ENCODE measurements at places on chromosomes 16 and 17.

GRCh38 chr16:81637336-81638235 is 141.5 kb upstream of the PLCG2 start:
- no peaks in the 10 kb centered on the region for H3K27me3 ChIP-seq
- DNase-seq, result no peak
- H3K4me3 ChIP-seq, result no peak overlapping the region
- H3K4me1 ChIP-seq, result no peaks in the 10 kb centered on the region
- H3K27ac ChIP-seq, result no peak overlapping the region

DNA sequence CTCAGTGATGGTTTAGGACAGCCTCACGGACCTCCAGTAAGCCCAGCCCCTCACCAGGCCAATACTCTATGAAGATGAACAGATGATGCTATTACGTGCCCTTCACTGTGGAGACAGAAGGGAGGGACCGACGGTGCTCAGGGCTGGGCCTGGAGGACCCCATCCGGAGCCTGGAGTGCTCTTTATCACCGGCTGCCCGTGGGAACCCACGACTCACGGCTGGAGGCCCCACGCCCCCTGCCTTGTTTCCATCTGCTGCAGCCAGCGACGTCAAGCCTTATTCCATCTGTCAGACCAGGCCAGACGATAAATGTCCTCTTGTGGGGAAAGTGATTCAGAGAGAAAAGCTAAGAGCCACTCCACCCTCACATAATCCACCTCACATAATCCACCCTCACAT is 4.0 kb upstream of the TIMM22 start:
- H3K27me3 ChIP-seq, result no peaks in the 10 kb centered on the region
- no peak for DNase-seq
- H3K27ac ChIP-seq, result no peak overlapping the region
- H3K4me3 ChIP-seq, result no peak overlapping the region

DNA sequence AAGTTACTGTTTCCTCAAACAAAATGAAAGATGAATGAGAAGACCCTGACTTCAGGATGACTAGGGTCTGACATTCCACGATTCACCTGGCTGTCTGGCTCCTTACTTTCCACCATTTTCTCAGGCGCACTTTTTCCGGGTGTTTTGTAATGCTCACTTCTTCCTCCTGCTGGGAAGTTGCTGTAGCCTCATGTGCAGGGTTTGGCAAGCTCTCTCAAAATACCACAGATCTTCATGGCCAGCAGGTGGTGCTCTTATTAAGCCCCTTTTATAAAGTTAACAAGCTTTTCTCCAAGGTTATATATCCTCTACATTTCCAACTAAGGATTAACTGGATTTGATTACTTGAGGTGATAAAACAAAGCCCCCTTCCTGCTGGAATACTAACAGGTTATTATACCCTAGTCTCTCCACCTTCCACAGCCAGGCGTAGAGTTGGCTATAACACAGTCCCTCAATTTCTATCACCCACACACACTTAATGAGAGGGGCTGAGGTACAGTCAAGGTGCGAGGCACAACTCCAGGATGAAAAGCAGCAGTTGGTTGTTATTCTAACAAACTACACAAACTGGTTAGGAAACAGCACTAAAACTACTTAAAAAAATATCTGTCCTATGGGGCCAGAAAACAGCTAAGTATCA is 45.4 kb downstream of the STH start:
- no peak overlapping the region for H3K4me3 ChIP-seq
- H3K27me3 ChIP-seq, result no peaks in the 10 kb centered on the region
- peaks cover 27% of the 10 kb centered on the region for H3K36me3 ChIP-seq
- H3K27ac ChIP-seq, result peak overlapping the region; percentile 23

GRCh38 chr16:21244518-21245215 is 11.2 kb downstream of the ANKS4B start:
- no peaks in the 10 kb centered on the region for H3K4me1 ChIP-seq
- no peak for DNase-seq
- no peak overlapping the region for H3K4me3 ChIP-seq

DNA sequence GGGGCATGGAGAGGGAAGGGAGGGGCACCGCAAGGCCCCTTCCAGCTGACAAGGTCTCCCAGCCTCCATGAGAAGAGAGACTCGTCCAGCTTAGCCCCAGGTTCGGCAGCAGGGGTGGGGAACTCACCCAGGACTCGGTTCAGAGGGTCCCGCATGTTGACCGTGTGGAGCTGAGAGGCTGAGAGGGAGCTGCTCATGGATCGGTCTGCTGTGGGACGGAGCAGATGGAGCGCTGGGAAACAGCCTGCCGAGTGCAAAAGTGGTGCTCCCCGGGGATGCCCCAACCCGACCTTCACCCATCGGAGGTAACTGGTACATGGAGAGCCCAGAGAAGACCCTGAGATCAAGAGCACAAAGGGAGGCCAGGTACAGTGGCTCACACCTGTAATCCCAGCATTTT is 4.9 kb downstream of the CSF3 start:
- peaks cover 34% of the 10 kb centered on the region for H3K4me1 ChIP-seq
- H3K27me3 ChIP-seq, result no peaks in the 10 kb centered on the region
- H3K4me3 ChIP-seq, result no peak overlapping the region
- H3K27ac ChIP-seq, result no peak overlapping the region
- peaks cover 19% of the 10 kb centered on the region for H3K36me3 ChIP-seq
- no peak for DNase-seq

GRCh38 chr17:8794636-8795035 is 4.5 kb downstream of the MFSD6L start:
- H3K36me3 ChIP-seq, result peaks cover 4% of the 10 kb centered on the region
- no peak overlapping the region for H3K4me3 ChIP-seq
- no peak overlapping the region for H3K27ac ChIP-seq
- no peak for DNase-seq
- H3K4me1 ChIP-seq, result peaks cover 9% of the 10 kb centered on the region

DNA sequence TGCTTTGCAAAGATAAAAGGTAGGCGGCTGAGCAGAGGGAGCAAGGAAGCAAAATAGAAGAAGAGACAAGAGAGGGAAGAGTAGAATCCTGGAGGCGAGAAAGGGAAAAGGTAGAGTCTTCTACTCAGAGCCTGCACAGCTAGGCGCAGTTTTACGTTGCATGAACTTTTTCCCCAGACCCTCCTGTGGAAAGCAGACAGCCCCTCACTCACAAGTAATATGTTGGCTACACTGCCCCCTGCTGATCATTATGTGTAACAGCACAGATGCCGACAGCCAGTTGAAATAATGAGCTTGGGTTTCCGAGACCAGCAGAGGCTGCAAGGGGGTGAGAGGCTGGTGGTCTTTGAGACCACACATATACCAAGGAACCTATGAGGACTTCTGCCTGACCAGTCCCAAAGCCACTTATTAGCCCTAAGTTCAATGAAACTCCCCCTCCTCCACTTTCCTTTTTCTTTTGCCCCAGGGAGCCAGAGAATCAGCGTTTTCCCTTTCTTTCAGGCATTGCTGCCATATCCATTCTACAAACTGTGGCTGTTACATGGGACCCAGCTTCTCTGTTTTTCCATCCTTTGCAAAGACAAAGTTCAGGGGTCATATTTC is 22.5 kb upstream of the CMTR2 start:
- no peak overlapping the region for H3K4me3 ChIP-seq
- H3K27me3 ChIP-seq, result peaks cover 46% of the 10 kb centered on the region
- no peak for DNase-seq

DNA sequence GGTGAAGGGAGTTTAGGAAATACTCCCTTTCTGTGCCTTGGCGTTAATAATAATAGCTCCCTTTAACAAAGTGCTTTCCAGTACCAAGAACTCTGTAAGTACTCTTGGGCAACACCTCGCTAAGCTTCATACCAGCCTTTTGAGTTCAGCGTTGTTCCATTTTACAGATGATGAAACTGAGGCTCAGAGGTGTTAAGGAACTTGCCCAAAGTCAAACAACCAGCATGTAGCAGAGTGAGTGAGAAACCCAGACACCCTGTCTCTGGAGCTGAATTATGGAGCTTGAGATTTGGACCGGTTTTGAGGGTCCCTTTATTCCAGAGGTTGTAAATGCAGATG is 607 bp downstream of the KATNIP start:
- peak overlapping the region; percentile 99 for H3K4me3 ChIP-seq
- peak overlapping the region; percentile 99 for H3K27ac ChIP-seq
- peaks cover 41% of the 10 kb centered on the region for H3K4me1 ChIP-seq
- no peak for DNase-seq
- H3K27me3 ChIP-seq, result no peaks in the 10 kb centered on the region

GRCh38 chr16:81521141-81521626 is 76.6 kb downstream of the CMIP start:
- H3K27me3 ChIP-seq, result no peaks in the 10 kb centered on the region
- H3K36me3 ChIP-seq, result no peaks in the 10 kb centered on the region
- H3K27ac ChIP-seq, result no peak overlapping the region
- DNase-seq, result peak; percentile 72
- H3K4me1 ChIP-seq, result peaks cover 37% of the 10 kb centered on the region
- no peak overlapping the region for H3K4me3 ChIP-seq

DNA sequence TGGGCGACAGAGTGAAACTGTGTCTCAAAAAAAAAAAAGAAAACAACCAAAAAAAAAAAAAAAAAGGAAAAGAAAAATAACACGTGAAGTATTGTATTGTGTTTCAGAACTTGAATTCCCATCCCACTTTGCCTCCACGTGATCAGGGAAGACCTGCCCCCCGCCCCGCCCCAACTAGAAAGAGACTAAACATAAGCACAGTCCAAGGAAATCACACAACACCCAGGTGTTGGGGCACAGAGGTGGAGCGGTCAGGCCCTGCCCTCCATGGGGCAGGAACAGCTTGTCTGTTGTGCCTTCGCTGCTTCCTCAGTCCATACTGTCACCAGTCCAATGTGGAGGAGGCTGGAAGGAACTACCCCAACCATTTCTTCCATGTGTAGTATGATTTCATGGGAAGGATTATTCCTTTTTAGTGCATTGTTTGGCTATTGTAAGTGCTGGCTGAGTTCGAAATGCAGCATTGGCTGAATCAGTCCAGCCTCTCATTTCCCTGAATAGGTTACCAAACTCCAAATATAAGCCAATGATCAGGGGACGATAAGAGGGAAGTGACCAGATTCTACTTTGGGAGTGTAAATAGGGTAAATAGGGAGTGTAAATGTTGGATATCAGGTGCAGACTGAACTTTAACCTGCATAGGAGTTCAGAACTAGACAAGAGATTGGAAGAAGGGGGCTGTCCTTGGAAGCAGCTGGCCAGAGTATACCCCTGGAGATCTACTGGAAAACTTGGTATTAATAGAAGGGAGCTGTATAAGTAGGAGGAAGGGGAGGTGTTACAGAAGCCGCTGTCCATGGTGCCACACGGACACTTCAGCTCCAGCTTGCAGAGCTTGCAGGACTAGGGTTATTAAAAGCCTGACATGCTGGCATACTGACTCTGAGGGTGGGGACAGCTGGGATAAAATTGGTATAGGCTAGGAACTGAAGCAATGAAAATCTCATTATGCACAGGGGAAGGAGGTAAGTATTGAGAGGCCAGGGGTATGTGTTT is 50.7 kb downstream of the TANGO6 start:
- no peaks in the 10 kb centered on the region for H3K27me3 ChIP-seq
- peaks cover 5% of the 10 kb centered on the region for H3K36me3 ChIP-seq
- peaks cover 2% of the 10 kb centered on the region for H3K4me1 ChIP-seq
- H3K27ac ChIP-seq, result no peak overlapping the region

DNA sequence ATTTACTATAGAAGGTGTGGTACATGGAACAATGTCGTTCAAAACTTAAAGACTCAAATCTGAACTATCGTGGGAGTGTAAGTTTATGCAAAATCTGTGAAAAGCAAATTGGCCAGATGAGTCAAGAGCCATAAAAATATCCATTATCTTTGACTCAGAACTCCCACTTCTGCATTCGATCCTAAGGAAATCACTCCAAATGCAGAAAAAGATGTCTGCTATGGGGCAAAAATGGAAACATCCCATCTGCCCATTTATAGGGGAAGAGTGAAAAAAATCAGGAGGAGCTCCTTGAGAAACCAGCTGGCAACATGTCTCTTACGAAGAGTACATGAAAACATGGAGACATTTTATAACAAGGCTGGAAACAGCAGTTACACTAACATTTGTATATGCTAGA is 43.6 kb upstream of the CCDC182 start:
- peaks cover 56% of the 10 kb centered on the region for H3K27me3 ChIP-seq
- H3K36me3 ChIP-seq, result no peaks in the 10 kb centered on the region
- no peak overlapping the region for H3K4me3 ChIP-seq
- no peaks in the 10 kb centered on the region for H3K4me1 ChIP-seq
- no peak for DNase-seq

- no peak for DNase-seq
- H3K36me3 ChIP-seq, result no peaks in the 10 kb centered on the region
- no peaks in the 10 kb centered on the region for H3K4me1 ChIP-seq
- H3K4me3 ChIP-seq, result no peak overlapping the region
- H3K27me3 ChIP-seq, result peaks cover 12% of the 10 kb centered on the region
These were observed 386.6 kb downstream of the XYLT1 start for GRCh38 chr16:17084130-17084529.

DNA sequence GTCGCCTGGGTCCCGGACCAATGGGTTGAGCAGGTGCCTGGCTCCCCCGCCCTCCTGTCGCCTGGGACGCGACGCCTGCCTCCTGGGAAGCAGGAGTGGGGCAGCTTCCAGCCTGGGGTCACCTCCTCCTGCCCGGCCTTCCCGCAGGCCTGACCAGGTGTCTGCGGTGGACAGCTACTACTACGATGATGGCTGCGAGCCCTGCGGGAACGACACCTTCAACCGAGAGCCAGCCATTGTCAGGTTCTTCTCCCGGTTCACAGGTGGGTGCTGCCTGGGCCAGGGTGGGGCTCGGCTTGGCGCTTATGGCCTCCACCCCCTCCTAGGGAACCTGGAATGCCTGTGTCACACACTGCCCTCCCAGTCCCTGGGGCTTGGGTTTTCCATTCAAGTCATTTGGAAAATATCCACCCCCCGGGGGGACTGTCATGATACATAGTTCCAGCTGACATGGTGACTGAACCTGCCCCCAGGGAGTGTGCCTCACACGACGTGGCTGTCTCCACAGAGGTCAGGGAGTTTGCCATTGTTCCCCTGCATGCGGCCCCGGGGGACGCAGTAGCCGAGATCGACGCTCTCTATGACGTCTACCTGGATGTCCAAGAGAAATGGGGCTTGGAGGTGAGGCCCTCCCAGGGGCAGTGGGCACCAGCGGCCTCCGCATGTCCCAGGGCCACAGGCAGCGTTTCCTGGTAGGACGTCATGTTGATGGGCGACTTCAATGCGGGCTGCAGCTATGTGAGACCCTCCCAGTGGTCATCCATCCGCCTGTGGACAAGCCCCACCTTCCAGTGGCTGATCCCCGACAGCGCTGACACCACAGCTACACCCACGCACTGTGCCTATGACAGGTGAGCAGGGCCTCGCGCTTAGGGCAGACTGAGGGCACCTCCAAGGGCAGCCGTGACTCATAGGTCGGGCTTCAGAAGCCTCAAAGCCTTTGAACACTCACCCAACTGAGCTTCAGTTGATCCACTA is 2.3 kb downstream of the DNASE1 start:
- DNase-seq, result peak; percentile 73
- no peak overlapping the region for H3K4me3 ChIP-seq
- no peaks in the 10 kb centered on the region for H3K27me3 ChIP-seq
- H3K36me3 ChIP-seq, result peaks cover 22% of the 10 kb centered on the region
- peak overlapping the region; percentile 5 for H3K27ac ChIP-seq
- H3K4me1 ChIP-seq, result peaks cover 7% of the 10 kb centered on the region

- no peak overlapping the region for H3K4me3 ChIP-seq
- H3K27me3 ChIP-seq, result no peaks in the 10 kb centered on the region
- DNase-seq, result no peak
- H3K4me1 ChIP-seq, result peaks cover 39% of the 10 kb centered on the region
These were observed 52.1 kb downstream of the FOXL1 start for GRCh38 chr16:86630471-86630870.

- no peak overlapping the region for H3K27ac ChIP-seq
- no peak for DNase-seq
- H3K4me1 ChIP-seq, result peaks cover 28% of the 10 kb centered on the region
- peak overlapping the region; percentile 50 for H3K4me3 ChIP-seq
- H3K27me3 ChIP-seq, result peaks cover 17% of the 10 kb centered on the region
These were observed 498.5 kb upstream of the ZFHX3 start for GRCh38 chr16:73546341-73546845.
